ENCODE measurements at places on chromosomes 7 and 10. TPM values are rescaled to one million over a fixed set of nuclear protein-coding genes. Genes with fewer than 3 reads are reported as not detected.

MLXIPL gene
- 9.4 TPM for total RNA-seq

- DNase-seq: no peak
Observed at GRCh38 chr7:1638215-1638661, 31.8 kb upstream of the ELFN1 start.

DNA sequence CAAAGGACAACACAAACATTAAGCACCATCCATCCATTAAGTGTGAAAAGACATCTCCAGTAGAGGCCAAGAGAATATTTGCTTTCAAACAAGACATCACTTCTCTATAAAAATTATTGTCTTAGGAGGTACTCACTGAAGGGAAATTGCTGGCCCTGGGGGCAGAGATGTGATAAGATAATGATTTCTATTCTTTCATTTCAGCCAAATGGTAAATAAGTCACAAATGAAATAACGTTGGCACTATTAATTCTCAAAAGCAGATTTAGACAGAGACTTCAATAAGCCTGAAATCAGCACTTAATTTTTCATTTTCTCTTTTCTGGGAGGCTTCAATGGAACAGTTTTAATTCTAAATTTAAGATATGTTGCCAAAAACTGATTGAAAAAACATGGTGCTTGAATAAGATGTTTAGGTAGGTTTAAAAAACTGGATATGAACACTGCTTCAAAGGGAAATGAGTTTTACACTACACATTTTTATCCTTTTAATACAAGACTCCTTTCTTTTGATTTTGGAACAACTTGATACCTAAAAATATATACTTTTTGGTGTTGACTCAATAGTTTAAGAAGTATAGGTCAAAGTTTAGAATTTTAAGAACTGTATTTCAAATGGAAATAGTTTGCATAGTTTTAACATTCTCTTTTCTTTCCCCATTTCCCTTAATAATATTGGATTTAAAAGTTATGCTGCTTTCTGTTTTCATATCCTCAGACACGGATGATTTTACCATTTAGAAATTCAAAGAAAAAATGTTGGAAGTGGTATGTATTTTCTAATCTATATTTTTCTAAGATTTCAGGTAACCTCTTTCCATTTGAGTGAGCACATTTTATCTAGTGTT lies 204.0 kb downstream of the AHR start:
- DNase-seq: no peak

DNA sequence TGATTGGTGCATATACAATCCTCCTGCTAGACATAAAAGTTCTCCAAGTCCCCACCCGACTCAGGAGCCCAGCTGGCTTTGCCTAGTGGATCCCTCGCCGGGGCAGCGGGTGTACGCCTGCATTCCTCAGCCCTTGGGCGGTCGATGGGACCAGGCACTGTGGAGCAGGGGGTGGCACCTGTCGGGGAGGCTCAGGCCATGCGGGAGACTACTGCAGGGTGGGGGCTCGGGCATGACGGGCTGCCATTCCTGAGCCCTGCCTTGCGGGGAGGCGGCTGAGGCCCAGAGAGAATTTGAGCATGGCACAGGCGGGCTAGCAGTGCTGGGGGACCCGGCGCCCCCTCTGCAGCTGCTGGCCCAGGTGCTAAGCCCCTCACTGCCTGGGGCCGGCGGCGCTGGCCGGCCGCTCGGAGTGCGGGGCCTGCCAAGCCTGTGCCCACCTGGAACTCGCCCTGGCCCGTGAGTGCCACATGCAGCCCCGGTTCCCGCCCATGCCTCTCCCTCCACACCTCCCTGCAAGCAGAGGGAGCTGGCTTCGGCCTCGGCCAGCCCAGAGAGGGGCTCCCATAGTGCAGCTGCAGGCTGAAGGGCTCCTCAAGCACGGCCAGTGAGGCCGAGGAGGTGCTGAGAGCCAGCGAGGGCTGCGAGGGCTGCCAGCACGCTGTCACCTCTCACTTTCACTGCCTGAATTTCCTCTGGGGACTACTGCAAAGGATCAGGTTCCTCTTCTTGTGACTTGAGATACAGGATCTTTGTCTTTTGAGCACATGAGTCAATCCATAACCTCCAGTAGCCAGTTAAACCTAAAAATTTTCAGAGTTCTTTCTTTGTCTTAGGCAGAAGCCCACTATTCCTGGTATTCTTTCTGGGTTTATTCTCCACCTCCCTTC lies 25.1 kb upstream of the ELOVL3 start:
- no peak for DNase-seq

DNA sequence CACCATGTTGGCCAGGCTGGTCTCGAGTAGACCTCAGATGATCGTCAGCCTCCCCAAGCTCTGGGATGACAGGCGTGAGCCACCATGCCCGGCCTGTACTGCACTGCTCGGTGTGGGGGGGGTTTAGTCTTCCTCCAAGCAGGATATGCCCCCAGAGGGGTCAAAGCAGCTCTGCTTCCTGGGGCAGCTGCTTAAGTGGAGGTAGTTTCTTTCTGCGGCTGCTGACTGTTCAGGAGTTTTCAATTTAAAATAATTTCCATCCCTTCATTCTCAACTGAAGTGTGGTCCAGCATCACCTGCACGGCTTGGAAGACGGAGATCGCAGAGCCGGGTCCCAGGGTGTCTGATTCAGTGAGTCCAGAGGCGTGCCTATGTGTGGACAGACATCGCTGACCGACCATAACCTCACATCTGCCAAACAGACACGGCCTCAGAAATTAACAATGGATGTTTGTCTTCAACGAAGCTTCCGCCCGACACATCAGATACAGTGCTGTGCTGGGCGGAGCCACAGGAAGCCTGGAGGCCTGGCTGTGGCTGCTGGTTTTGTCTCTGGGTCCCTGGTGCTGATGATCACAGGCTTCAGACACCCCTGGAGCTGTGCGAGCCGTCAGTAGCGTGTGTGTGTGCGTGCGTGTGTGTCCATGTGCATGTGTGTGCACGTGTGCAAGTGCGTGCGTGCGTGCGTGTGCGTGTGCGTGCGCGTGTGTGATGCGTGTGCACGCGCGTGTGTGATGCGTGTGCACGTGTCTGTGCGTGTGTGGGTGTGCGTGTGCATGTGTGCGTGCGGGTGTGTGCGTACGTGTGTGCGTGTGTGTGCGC lies 226.5 kb upstream of the PITRM1 start:
- DNase-seq: no peak

GRCh38 chr7:8149222-8149621 lies 112.7 kb downstream of the ICA1 start:
- no peak for DNase-seq

DNA sequence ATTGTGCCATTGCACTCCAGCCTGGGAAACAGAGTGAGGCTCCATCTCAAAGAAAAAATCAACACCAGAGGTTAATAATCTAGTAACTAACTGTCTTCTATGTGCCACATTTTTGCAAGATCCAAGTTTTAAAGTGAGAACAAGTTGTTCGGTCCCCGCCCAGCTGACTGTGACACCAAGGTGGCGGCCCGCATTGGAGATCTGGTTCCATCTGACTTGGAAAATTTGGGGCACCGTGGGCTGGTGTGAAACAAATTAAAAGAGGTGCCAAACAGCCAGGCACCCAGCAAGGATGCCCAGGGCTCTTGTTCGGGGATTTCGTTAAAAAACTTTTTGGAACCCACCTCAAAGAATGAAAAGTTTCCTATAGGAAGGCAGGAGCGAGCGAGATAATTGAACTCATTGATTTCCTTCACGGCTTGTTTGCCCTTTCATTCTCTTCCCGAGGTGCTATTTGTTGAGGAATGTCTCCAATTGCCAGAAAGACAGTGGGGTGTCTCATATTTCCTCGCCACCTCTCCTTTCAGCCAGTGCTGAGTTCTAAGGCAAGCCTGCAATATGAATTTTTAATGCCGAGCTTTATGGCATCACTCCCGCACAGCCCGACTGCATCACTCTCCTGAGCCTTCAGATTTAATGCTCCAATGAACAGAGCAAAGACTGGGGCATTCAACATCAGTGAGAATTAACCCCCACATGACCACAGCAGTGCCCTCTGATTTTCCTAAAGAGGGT lies 156.9 kb upstream of the SH2B2 start:
- DNase-seq: no peak

OR2A12 gene
- total RNA-seq: not detected

ABCC2 gene
- 0.42 TPM for total RNA-seq

SPAM1 gene
- total RNA-seq: not detected

- DNase-seq: no peak
Observed at GRCh38 chr7:149868623-149869290, 5.0 kb upstream of the ATP6V0E2 start.

- DNase-seq: no peak
Observed at GRCh38 chr7:75737856-75738603, 711 bp downstream of the HIP1 start.

PWWP2B gene
- total RNA-seq: 10.8 TPM

ANXA8L1 gene
- not detected for total RNA-seq

GRCh38 chr7:93092757-93093370 lies 24.9 kb downstream of the SAMD9 start:
- DNase-seq: no peak

ZNF365 gene
- 0.42 TPM for total RNA-seq

DNA sequence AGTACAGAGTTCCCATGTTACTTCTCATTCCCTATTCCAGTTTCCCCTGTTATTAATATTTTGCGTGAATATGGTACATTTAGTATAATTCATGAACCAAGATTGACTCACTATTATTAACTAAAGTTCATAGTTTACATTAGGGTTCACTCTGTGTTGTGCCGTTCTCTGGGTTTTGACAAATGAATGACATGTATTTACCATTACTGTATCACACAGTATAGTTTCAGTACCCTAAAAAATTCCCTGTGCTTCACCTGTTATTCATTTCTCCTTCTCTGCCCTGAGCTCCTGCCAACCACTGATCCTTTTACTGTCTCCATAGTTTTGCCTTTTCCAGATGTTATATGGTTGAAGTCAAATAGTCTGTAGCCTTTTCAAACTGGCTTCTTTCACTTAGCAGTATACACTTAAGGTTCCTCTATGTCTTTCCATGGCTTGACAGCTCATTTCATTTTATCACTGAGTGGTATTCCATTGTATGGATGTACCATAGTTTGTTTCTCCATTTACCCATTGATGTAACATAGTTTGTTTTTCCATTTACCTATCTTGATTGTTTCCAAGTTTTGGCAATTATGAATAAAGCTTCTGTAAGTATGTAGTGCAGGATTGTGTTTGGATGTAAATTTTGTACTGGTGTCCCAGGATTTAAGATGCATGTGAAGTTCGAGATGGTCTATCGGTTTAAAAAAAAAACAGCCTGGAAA lies 58.8 kb downstream of the CDK14 start:
- no peak for DNase-seq

GRCh38 chr7:94338921-94339371 lies 55.7 kb upstream of the COL1A2 start:
- no peak for DNase-seq

DNA sequence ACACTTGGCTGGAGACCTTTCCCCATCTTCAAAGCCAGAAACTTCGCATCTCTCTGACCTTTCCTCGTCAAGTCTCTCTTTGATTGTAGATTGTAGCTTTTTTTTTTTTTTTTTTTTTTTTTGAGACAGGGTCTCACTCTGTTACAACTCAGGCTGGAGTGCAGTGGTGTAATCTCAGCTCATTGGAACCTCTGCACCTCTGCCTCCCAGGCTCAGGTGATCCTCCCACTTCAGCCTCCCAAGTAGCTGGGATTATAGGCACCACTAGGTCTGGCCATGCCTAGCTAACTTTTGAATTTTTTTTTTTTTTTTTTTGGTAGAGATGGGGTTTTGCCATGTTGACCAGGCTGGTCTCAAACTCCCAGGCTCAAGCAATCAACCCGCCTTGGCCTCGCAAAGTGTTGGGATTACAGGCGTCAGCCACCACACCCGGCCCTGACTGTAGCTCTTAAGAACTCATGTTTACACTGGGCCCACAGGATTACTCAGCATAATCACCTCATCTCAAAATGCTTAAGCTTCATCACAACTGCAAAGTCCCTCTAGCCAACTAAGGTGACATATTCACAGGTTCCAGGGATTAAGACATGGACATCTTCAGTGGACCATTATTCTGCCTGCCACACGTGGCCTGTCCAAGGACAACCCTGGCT lies 11.7 kb downstream of the POLL start:
- DNase-seq: no peak

GALNT17 gene
- 47.0 TPM for total RNA-seq

DNA sequence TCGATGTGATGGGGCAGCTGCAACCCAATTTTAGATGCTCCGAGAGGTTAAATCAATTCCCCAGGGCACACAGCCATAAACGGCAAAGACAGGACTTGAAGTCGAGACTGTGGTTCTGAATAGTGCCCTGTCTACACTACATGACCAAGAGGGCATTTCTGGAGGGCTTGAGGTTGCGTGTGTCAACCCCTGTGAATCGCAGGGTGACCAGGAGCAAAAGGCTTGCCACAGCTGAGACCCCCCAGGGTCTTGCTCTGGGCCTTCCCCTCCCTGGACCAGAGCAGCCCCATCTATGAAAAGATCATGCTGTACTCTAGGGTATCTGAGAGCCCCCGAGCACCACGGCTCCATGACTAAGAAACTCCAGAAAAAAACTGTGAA lies 26.8 kb upstream of the RASGEF1A start:
- DNase-seq: no peak

DNA sequence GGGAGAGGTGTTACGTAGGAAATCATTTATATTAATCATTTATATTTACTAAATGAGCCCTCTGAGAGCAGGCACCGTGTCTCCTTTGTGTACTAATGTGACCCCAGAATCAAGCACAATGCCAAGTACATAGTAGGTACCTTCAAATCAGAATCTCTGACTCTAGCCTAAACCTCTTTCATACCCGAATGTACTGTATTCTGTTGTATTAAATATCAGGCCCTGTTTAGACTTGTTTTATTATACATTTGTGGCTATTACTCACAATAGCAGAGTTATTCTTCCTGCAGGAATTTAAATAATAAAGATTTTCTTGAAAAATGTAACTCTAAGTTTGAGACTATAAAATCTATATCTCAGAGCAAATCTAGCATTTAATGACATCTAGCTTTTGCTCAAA lies 297.3 kb downstream of the EXOC4 start:
- no peak for DNase-seq

- DNase-seq: no peak
Observed at GRCh38 chr10:34104829-34105572, 710.1 kb downstream of the PARD3 start.

- no peak for DNase-seq
Observed at GRCh38 chr7:148609045-148609725, 18.6 kb downstream of the C7orf33 start.

TDRD1 gene
- total RNA-seq: 0.92 TPM

- no peak for DNase-seq
Observed at GRCh38 chr10:119725517-119725827, 378 bp upstream of the INPP5F start.

TAC1 gene
- 4.3 TPM for total RNA-seq

GRCh38 chr7:151435103-151435916 lies 4.6 kb downstream of the CRYGN start:
- DNase-seq: no peak

DNA sequence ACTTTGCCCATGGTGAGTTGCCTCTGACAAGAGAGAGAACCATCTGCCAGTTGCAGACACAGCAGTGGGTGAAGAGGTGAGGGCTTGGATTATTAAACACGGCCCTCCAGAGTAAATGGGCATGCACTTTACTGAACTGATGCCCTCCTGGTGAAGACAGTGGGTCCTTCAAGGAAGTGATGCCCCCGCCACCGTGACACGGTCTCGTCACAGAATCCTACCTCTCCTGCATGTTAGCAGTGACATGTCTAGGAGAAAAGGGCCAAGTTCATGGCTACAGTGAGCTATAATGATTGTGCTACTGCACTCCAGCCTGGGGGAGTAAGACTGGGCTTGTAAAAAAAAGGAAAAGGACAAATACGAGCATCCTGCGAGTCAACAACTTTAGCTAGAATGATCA lies 2.4 kb downstream of the BNIP3 start:
- DNase-seq: no peak
